ENCODE measurements at places on chromosomes 16 and 17.
A peak's percentile ranks its signal among the peaks of the same experiment; 100 is the strongest.

- no peak for DNase-seq
These were observed 372.7 kb upstream of the ZFHX3 start for GRCh38 chr16:73420676-73421075.

GRCh38 chr17:63425483-63425882 lies 20.6 kb downstream of the CYB561 start:
- DNase-seq, result peak; percentile 79

GRCh38 chr17:28346746-28347246 lies 10.5 kb downstream of the POLDIP2 start:
- DNase-seq, result no peak

DNA sequence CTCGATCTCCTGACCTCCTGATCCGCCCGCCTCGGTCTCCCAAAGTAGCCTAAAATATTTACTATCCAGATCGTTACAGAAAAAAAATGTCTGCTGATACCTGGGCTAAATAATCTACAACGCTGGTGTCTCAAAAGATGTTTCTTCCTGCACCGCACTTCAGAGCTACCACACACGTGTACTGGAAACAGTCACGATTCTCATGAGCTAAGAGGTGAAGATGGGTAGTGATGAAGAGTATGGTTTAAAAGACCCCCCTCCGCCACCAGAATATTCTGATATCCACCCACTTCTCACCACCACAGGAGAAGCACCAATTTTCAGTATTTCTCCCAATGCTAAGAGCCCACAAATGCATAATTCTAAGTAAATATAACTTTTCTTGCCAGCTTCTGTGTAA lies 50.2 kb downstream of the SMG6 start:
- no peak for DNase-seq

GRCh38 chr17:16329519-16330271 lies 23.6 kb downstream of the CENPV start:
- no peak for DNase-seq

DNA sequence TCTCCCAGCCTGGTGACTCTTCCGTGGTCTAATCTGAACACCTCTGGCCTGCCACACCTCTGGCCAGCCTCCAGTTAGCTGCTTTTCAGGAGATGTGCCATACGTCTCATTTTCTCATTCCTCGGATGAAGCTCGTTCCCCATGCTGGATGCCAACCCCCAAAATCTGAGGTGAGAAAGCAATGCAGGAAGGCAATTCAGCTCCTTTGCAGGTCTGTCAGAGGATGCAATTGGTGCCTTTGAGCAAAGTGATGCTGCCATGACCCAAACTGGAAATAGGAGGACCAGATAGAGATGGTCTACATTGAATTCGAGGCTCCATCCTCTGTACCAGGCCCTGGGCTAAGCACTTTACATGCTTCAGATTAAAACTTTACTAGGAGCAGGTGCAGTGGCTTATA lies 11.0 kb upstream of the CUEDC1 start:
- DNase-seq, result no peak

- DNase-seq, result peak; percentile 20
These were observed 659.9 kb upstream of the SOX9 start for GRCh38 chr17:71460943-71461342.

DNA sequence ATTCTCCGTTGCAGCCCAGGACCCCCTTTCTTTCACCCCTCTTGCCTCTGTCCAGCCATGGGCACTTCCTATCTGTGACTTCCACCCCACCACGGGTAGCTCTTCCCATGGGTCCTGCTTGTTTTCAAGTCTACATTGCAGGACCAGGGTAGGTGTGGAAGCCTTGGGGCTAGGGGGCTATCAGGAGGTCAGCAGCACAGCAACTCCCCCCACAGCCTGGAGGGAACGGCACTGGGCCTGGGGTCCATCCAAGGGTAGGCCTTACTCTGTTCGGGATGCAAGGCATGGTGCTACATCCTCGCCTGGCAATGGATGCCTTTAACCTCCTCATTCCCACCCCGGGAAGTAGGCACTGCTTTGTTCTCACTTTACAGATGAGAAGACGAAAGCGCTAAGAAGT lies 109.3 kb downstream of the IRX5 start:
- DNase-seq, result no peak

- no peak for DNase-seq
These were observed 67.3 kb downstream of the CNGB1 start for GRCh38 chr16:57903656-57904055.

DNA sequence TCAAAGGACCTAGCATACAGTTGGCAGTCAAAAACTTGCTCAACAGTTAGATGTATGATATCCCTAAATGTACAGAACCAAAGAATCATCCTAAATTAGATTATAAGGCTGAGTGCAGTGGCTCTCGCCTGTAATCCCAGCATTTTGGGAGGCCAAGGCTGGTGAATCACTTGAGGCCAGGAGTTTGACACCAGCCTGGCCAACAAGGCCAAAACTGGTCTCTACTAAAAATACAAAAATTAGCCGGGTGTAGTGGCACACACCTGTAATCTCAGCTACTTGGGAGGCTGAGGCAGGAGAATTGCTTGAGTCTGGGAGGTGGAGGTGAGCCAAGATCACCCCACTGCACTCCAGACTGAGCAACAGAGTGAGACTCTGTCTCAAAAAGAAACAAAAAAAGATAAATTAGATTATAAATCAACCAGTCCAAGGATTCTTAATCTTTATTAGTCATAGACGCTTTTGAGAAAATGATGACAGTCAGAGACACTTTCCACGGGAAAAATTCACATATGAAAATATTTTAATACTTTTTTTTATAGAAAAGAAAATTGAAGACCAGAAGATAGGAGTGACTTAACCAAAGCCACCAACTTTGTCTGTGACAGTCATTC lies 77.6 kb downstream of the MMD start:
- DNase-seq, result no peak

DNA sequence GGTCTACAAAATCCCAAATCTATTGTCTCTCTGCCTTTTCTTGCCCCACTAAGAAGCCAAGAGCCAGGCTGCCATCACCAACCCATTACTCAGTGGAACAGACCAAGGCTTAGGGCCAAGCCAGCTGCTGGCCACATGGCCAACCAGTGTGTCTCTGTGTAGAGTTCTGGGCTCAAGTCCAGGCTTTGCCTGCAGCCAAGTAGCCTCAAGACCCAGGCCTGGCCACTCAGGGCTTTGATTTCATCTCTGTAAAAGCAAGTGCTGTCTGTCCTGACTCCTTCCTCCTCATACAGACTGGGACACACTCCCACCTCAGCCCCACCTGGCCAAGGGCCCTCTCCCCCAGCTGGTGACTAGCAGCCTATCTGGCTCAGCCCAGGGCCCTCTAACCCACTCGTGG lies 14.6 kb downstream of the SREBF1 start:
- no peak for DNase-seq

- no peak for DNase-seq
These were observed 3.7 kb downstream of the PEMT start for GRCh38 chr17:17587614-17588337.

DNA sequence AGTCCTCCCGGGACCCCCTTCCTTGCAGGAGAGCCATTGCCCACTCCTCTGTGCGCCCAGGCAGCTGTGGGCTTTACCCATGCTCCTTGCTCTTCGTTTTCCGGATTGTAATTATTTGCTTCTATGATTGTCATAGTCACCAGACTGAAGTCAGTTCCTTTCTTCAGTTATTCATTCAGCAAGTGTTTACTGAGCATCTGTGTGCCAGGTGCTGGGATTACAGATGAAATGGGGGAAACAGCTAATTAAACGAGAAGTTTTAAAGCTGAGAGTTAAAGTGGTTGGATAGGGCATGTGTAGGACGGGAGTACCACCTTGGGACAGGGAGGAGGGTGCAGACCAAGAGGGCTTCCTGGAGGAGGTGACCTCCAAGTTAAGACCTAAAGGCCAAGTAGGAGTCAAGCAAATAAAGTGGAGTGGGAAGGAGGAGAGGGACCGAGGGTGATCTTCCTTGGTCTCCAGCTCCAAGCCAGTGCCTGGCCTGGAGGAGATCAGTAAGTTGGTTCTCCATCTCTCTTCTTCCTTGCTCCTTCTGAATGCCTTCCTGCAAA lies 126.6 kb downstream of the OR1D5 start:
- DNase-seq, result no peak

DNA sequence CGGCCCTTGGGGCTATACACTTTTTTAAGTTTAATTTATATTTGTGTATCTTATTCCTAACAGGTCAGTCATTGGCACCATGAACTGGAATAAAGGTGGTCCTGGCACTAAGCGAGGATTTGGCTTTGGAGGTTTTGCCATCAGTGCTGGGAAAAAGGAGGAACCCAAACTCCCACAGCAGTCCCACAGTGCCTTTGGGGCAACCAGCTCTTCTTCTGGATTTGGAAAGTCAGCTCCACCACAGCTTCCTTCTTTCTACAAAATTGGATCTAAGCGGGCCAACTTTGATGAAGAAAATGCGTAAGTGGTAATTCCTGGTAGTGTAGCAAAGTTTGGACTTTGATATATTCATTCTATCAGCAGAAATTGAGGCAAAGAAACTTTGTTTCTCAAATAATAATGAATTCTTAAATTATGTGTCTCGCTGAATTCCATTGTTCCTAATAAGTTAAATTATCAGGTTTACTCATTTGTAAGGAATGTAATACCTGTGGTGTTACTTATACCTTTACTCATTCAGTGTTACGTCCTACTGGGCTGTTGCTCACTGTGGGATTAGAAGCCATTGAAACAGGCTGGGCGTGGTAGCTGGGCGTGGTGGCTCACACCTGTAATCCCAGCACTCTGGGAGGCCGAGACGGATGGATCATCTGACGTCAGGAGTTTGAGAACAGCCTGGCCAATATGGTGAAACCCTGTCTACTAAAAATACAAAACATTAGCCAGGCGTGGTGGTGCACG lies 13.2 kb downstream of the DDX42 start:
- no peak for DNase-seq

DNA sequence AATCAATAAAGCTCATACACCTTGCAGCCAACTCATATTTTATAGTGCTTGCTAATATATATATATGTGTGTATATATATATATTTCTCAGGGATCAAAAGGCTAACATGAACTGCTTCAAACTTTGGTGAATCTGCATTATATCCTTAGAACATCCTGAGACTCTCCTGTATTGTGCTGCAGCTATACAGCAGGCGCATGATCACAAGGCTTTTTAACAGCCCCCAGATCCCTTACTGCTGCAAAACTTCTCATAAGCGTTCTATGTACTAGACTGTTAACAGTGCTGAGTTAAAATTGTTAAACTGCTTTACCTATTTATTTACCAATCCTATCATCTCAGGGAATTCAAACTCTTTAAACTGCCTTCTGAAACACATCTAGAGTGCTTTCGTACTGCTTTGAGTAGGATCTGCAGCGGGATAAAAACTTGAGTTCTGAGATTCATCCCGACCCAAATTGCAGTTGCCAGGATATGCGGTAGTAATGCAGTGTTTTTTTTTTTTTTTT lies 1.3 kb downstream of the GPATCH8 start:
- DNase-seq, result peak; percentile 7

DNA sequence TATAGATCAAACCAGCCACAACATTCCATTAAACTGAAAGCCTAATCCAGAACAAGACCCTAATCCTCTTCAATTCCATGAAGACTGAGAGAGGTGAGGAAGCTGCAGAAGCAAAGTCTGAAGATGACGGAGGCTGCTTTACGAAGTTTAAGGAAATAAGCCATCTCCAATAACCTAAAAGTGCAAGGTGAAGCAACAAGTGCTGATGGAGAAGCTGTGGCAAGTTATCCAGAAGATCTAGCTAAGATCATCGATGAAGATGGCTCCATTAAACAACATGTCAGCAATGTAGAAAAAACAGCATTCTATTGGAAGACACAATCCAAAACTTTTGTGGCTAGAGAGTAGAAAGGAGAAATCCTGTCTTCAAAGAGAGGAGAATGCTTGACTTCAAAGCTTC lies 69.6 kb downstream of the KANSL1 start:
- no peak for DNase-seq

GRCh38 chr16:77759821-77760220 lies 28.5 kb upstream of the VAT1L start:
- no peak for DNase-seq

- no peak for DNase-seq
These were observed at the start of gene ELMO3 for GRCh38 chr16:67199011-67199807. TSS of gene ELMO3 (plus strand) at chr16:67199131. CDS start at chr16:67199327, 196 bp downstream.

DNA sequence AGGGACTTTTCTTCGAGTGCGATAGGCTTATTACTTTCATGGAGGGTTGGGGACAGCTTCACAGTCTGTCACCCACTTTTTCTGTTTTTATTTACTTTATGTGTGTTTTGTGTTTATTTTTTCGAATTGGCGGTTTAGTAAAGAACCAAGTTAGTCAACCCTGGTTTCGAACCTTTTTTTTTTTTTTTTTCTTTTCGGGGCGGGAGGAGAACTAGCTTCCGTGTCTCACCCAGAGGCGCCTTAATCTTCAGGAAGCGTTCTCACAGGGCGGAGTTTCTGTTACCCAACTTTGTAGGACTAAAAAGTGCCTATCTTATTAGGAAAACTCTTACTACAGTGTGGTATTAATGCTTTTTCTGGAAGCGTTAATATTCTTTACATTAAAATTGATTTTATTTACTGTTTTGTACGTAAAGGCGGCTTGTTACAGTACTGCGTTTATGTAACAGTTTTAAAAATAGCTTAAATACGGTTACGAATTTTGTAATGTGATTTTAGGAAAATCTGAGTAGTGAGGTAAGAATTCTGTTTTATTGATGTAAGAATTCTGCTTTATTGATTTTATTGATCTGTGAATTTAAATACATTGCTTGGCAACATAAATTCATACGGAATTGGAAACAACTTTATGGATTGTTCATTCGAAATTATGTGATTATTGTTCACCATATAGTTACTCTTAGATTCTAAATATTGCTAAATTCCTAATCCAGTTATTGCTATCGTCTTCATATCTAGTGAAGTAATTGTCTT lies 885 bp downstream of the ZNF207 start:
- DNase-seq, result peak; percentile 55

GRCh38 chr16:53913099-53913870 lies 209.3 kb downstream of the FTO start:
- DNase-seq, result no peak

- DNase-seq, result peak; percentile 86
These were observed 238.7 kb upstream of the CIBAR2 start for GRCh38 chr16:85350973-85351372.

DNA sequence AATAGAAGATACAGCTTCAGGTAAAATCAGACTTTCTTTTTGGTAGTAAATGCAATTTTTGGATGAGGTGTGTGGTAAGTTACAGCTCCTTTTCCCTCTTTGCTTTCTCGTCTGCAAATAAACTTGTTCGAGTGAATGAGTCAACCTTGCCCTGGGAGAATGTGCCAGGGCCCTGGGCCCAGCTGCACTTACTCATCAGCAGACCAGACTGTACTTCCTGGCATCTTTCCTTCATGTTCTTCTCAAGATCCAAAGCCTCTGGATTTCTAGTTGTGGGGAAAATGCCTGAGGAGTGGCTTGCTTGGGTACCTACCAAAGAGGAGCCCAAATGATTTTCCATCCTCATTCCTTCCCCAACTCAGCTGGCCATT lies 5.4 kb upstream of the G6PC1 start:
- DNase-seq, result peak; percentile 88

GRCh38 chr17:81101614-81102306 lies 63.5 kb upstream of the PVALEF start:
- DNase-seq, result peak; percentile 90

GRCh38 chr16:84229471-84229870 lies 10.3 kb downstream of the KCNG4 start:
- no peak for DNase-seq

GRCh38 chr16:2002406-2003230 lies 7.0 kb downstream of the ZNF598 start:
- DNase-seq, result no peak

- no peak for DNase-seq
These were observed 114.8 kb downstream of the C16orf95 start for GRCh38 chr16:87202346-87202745.

Measured in kidney capillary endothelial cell (primary cell).